Skin of body (tissue), 3 donors: ENCODE measurements at places on chromosomes 2 and 18. TPM values are rescaled to one million over a fixed set of nuclear protein-coding genes. Genes with fewer than 3 reads are reported as not detected.

SFXN5 gene
- 5.1 TPM for total RNA-seq

DLX2 gene
- 0.99 TPM for total RNA-seq

CKAP2L gene
- 6.0 TPM for total RNA-seq

GCC2 gene
- total RNA-seq, result 45.7 TPM

GEN1 gene
- 7.0 TPM for total RNA-seq

AOX1 gene
- total RNA-seq, result 2.6 TPM

NMUR1 gene
- total RNA-seq, result 0.69 TPM

C2orf80 gene
- total RNA-seq, result not detected

PID1 gene
- 17.5 TPM for total RNA-seq

CRYGD gene
- not detected for total RNA-seq

CD8B2 gene
- total RNA-seq, result 0.10 TPM

GALR1 gene
- 2.1 TPM for total RNA-seq

UGT1A4 gene
- total RNA-seq, result not detected

XRCC5 gene
- total RNA-seq, result 166 TPM

CPO gene
- 0.89 TPM for total RNA-seq

SP5 gene
- total RNA-seq, result 1.8 TPM
